ENCODE measurements at places on chromosomes 1 and 21.
A peak's percentile ranks its signal among the peaks of the same experiment; 100 is the strongest.

GRCh38 chr1:21857840-21858670 is 46.0 kb downstream of the LDLRAD2 start:
- no peak for DNase-seq

DNA sequence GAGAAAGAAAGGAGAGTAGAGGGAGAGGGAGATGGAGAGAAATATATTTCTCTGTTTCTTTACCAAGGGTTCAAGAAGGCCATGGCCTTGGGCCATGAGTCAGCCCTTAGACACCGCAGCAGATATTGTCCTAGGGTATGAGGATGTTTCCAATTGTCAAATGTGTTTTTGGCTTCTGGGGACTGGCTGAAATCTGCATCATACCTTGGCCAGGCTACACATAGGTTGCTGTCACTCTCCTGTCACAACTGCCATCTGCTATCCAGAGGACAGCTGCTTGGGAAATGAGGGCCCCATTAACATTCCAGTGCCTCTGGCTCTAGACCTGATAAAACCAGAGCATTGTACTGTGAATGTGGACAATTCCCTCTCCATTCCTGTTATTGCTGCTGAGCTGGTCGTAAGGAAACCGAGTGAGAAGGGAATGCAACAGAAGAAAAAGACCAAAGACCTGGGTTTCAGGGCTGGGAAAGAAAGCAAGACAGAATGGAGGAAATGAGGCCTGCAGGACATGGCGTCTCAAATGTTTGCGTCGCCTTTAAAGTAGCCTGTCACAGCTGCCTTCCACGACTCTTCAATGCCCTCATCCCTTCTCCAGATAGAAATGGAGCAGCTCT is 8.8 kb upstream of the PIGC start:
- no peak for DNase-seq

DNA sequence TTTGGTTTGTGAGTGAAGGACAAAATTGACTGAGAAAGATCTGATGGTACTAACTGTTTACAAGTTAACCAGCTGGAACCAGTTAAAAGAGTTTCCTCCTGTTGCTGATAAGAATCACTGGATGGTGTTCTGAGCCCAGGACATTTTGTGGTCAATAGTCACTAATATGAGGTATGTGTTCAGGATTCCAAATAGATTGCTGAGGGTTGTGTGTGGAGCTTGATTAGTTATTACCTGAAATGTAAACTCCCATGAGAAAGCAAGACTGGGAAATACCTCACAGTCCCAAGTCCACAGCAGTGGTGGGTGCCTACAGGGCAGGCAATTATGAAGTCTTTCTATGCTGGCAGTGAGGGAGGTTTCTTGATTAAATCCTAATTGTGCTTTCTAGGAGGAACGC is 164.6 kb downstream of the DNM3 start:
- peak; percentile 6 for DNase-seq

- DNase-seq, result peak; percentile 25
These were observed 76.6 kb downstream of the RGL1 start for GRCh38 chr1:183881387-183882131.

DNA sequence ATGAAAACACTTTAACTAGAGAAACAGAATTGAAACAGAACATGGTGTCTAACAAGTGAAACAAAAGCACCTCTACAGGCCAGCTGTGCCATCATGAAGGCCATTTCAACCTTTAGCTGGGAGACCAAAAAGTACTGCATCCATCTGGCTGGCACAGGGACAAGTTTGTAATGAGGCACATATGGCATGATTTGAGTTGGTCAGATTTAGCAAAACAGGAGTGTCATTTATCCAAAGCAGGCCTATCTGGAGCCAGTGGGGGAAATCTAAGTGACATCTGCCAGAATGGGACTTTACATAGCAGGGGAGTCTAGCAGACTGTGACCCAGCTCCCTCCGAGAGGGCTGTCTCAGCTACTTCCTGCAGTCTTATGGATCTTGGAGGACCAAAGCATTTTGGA is 51.9 kb downstream of the DNTTIP2 start:
- no peak for DNase-seq

GRCh38 chr1:78318011-78318410 is 172.8 kb upstream of the PTGFR start:
- no peak for DNase-seq

GRCh38 chr1:228921481-228921880 is 186.2 kb downstream of the RHOU start:
- DNase-seq, result no peak

GRCh38 chr1:43206600-43207228 is 34.6 kb downstream of the CFAP57 start:
- DNase-seq, result no peak

DNA sequence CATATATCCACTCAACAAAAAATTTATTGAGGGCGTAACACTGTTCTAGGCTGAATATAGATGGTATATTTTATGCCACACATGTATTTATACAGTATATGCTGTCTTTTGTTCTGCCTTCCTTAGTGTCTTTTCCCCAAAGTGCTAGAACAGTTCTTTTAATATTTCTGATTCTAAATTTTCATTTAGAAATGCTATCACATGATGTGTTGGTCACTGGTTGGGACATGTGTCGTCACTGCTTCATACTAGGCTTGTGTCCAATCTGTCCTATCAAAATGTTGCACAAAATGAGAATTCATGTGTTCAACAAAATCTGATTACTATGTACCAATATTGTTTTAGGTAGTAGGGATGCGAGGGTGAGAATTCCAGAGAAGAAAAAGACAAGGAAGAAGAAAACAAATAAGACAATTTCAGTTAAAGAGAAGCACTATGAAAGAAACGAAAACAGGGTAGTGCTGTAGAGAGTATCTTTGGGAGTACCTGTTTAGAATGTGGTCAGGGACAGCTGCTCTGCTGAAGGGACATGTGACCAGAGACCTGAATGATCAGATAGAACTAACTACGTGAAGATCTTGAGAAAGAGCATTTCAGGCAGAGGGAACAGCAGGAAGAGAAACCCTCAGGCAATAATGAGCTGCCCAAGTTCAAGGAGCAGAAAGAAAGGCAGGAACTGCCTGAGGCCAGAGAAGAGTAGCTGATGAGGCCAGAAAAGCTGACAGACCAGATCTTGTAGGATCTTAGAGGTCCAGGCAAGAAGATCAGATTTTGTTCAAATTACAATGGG is 1.3 kb downstream of the KMO start:
- DNase-seq, result no peak

DNA sequence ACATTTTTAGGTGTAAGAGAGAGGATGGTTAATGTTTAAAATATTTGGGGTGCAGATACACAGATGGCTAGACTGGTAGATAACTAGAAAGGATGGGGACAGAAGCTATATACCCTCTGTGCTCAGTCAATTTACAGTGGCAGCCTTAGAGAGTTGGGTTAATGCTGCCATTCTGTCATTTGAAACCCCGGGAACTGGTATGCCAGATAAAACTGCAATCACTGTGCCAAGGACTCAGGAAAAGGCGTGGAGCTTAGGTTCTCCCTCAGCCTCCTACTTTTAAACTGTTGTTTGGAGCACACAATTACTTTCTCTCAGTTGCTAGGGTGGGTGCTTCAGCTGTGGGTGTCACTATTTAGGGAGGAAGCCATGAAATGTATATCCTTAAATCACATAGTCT is 90.0 kb upstream of the HNRNPU start:
- no peak for DNase-seq

DNA sequence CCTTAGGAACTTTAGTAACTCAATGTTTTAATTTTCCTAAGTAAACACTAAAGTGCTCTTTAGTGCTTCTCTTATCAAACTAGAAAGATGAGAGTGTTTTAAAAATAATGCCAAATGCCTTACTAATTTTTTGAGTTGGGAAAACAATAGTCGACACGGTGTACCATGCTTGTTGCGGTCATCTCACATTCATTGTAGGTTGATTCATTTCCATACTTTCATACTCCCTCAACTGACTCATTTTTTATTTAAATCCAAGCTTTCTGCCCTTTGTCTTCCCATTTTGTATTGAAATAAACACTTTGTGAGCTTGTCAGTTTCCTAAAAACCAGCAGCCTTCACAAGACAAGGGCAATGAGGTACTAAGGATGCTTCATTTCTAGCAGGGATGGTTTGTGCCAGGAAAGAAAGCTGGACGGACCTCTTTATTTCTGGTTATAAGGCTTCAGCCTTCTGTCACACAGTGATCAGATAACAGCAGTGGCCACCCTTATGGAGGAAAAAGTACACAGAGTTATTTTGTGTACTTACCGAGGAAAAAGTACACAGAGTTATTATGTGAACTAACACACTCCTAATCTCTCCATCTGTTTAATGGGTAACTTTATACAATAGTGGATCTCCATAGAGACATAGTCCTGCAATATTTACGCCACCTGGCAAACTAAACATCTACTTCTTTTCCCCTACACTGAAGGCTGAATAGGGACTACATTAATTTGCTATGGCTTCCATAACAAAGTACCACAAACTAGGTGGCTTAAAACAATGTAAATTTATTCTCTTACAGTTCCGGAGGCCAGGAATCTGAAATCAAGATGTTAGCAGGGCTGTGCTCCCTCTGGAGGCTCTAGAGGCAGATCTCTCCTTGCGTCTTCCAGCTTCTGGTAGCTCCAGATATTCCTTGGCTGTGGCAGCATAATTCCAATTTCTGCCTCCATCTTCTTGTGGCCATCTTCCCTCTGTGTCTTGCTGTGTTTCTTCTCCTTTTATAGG is 13.0 kb upstream of the CCDC190 start:
- no peak for DNase-seq

DNA sequence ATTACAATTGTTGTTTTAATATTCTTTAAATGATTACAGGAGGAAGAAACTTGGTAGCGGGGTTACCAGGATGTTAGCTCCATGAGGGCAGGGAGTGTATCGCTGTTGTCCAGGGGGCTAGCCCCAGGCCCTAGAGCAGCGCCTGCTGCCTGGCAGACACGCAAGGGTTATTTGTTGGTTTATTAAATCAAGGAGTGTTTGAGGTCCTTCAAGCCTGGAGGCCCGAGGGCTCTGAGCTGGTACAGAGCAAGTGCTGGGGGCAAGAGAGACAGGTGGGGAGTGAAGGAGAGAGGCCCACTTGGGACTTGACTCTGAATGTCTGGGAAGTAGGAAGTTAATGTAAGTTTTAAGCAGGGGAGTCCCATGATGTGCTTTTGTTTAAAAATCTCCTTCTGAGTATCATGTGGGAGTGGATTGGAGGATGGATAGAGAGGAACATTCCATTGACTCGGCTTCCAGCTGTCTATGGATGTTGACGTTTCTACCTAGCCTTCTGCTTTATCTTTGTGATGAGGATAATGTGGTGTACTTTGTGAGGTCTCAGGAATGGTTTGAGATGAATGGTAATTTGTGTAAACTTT is 8.7 kb downstream of the ITSN1 start:
- DNase-seq, result no peak

- no peak for DNase-seq
These were observed 4.1 kb downstream of the PIK3R3 start for GRCh38 chr1:46128344-46128743.

GRCh38 chr1:176733661-176734060 is 270.7 kb downstream of the PAPPA2 start:
- no peak for DNase-seq

DNA sequence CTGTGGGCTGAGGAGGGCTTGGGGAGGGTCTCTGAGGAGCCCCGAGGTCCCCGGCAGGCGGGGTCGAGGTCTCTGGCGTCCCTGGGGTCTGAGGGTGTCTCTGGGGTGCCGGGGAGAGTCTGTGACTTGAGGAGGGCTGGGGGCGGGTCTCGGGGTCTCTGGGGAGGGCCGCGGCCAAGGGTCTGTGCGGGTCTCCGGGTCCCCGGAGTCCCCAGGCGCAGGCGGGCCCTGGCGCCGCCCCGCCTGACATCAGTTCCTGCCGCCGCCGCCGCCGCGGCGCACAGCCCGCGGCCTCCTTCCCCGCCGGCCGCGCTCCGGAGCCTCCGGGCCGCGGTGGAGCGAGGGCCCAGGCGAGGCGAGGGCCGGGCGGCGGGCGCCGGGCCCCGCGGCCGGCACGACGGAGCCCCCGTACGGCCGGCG is at the start of gene PLEKHM2:
Gene PLEKHM2, plus strand, starts transcription at position 279 of the 420 bp plus-strand sequence. CDS start 239 bp downstream, outside the sequence.
- peak; percentile 72 for DNase-seq

GRCh38 chr1:98700228-98700627 is 38.7 kb downstream of the SNX7 start:
- no peak for DNase-seq

GRCh38 chr1:201590474-201590873 is 51.5 kb downstream of the NAV1 start:
- DNase-seq, result no peak

GRCh38 chr1:111290630-111291029 is at the start of gene CHIA:
CHIA (plus strand) TSS chr1:111290851; CDS start chr1:111310468, 19,617 bp downstream.
- DNase-seq, result no peak

DNA sequence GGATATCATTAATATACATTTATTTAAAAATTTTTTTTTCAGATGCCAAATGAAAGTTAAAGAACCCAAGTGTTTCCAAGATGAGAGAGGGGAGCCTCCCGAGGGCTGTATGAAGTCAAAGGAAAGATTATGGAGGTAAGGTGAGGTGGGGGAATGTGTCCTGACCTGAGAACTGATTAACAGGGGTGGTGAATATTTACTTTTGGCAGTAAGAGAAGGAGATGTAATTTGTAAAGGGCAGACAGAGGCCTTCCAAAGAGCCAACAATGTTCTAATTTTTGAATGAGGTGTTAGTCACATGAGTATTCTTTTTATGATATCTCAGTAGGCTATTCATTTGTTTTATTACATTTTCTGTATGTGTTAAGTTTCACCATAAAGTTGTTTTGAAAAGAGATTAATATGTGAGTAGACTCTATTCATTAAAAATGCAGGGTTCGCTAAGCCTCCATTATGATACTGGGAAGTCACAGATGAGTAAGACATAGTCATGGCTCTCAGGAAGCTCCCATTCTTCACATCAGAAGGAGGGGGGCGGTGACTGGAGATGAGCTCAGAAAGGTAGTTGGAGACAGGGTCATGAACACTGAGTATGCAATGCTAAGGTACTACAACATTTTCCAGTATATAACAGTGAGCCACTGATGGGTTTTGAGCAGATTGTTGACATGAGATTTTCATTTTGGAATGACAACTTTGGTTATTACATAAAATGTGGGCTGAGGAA is 62.4 kb upstream of the TNFSF18 start:
- no peak for DNase-seq

DNA sequence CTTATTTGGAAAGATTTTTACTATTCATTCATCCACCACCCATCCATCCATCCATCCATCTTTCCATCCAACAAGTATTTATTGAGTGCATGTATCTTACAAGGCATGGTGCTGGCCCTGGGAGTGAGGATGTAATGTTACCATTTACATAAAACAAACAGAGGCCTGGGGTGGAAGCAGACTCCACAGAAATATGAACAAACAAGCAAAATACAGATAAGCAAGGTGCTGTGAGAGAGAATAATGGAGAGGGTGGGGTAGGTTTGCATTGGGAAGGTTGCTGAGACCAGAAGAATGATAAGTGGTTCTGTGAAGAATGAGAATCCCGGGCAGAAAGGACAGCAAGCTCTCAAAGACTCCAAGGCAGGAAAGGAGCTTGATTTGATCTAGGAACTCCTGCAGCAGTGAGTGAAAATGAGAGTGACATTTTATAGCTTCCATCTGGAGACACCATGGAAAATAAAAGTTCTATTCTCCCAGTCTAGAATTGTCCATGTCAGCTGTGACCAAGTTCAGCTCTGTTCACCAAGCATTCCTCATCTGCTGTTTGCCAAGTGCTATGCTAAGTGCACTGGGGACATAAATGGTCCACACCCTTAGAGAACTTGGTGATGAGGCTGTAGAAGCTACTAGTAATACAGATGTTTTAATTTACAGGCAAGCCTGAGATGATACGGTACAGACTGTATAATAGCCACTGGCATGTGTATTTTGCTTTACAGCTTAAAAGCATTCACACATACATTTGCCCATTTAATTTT is 75.3 kb downstream of the PEX14 start:
- no peak for DNase-seq
